ENCODE measurements at places on chromosomes 16 and 17.

DNA sequence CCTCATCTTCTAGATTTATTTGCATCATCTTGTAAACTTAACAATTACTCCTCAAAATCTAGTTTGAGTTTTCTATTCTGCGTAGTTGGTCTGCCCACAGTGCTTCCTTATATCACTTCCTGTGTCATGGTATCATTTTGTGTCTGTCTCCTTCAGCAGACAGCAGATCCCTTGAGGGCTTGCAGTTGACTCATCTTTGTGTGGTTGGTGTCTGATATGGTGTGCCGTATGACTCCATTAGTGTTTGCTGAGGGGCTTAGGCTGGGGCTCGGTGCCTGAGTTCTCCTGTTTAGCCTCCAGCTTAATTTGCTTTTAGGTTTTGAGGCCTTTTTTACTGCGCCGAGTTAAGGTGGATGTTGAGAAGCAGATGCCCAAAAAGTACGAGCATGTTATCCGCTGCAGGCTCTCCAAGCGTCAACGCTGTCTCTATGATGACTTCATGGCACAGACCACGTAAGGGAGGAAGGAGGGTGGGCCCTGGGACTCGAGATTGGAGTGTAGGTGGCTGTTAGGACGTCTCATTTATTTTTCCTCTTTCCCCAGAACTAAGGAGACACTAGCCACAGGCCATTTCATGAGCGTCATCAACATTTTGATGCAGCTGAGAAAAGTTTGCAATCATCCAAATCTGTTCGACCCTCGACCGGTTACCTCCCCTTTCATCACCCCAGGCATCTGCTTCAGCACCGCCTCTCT, 16.9 kb downstream of the SRCAP start:
- DNase-seq, result peak; percentile 14
- peaks cover 23% of the 10 kb centered on the region for H3K36me3 ChIP-seq
- H3K4me1 ChIP-seq, result peaks cover 25% of the 10 kb centered on the region
- H3K27ac ChIP-seq, result peak overlapping the region; percentile 83
- H3K4me3 ChIP-seq, result no peak overlapping the region
- H3K27me3 ChIP-seq, result no peaks in the 10 kb centered on the region

DNA sequence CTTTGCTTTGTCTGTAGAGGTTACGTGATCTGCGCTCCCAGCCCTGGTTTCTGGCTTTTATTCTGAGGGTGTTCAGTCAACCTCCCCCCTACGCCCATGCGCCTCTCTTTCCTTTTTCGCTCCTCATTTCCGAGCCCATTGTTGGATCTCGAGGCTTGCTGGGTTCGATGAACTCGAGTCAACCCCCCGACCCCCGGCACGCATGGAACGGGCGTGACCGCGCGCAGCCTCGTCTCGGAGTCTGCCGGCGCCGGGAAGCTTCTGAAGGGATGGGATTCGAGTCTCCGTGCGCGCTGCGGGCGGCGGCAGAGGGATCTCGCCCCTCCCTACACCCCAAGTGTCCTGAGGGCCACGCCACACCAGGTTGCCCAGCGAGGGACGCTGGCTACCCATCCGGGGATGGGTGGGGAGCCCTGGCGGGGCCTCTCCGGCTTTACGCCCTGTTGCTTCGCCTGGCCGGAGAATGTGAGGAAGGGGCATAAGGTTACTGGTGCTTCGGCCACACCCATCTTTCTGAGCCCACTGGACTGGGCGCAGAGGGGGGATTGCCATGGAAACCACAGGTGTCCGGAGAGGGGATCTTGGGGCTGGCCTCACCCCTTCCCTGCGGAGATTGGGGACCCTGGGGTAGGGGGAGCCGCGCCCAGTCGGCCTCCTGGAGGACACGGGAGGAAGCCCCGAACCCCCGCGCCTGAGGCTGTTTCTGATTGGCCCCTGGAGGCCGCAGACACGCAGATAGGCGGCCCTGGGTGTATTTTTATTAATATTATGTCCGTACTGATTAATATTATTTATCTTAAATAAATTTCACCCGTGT, 1.8 kb downstream of the MAPT start:
- DNase-seq, result no peak
- peaks cover 13% of the 10 kb centered on the region for H3K4me1 ChIP-seq
- H3K27ac ChIP-seq, result no peak overlapping the region
- H3K4me3 ChIP-seq, result peak overlapping the region; percentile 88

GRCh38 chr16:84765616-84766580, 53.9 kb upstream of the CRISPLD2 start:
- peak overlapping the region; percentile 100 for H3K27ac ChIP-seq
- DNase-seq, result peak; percentile 13
- no peaks in the 10 kb centered on the region for H3K27me3 ChIP-seq
- peak overlapping the region; percentile 88 for H3K4me3 ChIP-seq

DNA sequence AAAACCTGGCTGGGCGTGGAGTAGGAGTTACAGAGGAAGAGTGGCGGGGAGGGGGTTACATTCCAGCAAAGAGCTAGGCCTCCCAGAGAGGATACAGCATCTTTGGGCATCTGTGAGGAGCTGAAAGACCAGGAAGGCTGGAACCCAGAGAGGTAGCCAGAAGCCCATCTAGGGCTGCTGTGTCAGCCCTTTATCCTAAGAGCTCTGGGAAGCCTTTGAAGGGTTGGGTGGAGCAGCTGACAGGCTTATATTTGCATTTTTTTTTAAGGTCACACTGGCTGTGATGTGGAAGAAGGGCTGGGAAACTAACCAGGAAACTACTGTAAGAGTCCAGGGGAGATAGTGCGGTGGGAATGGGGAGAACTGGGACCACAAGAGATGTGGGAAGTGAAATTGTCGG, 6.8 kb upstream of the CNOT1 start:
- H3K27ac ChIP-seq, result peak overlapping the region; percentile 56
- peaks cover 4% of the 10 kb centered on the region for H3K36me3 ChIP-seq
- no peak overlapping the region for H3K4me3 ChIP-seq
- no peaks in the 10 kb centered on the region for H3K4me1 ChIP-seq
- peaks cover 18% of the 10 kb centered on the region for H3K27me3 ChIP-seq
- no peak for DNase-seq

DNA sequence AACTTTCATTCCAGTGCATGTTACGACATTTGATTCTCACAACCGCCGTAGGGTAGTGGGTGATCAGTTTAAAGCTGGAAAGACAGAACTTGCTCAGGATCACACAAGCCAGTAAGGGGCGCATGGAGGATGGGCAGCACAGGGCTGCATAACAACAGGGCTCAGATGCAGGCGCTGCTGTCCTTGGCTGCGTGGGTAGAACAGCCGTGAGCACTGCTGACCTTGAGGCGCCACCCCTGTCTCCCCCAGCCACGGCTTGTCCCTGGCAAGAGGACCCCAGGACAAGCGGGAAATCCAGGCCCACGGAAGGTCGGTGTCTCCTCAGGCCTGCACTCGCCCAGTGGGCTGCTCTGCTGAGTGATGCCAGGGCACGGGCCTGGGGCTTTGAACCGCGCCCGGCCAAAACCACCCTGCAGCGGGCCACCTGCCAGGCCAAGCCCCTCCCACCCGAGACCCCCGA, 84.7 kb downstream of the LMF1 start:
- no peaks in the 10 kb centered on the region for H3K27me3 ChIP-seq
- no peak overlapping the region for H3K4me3 ChIP-seq
- H3K27ac ChIP-seq, result no peak overlapping the region

DNA sequence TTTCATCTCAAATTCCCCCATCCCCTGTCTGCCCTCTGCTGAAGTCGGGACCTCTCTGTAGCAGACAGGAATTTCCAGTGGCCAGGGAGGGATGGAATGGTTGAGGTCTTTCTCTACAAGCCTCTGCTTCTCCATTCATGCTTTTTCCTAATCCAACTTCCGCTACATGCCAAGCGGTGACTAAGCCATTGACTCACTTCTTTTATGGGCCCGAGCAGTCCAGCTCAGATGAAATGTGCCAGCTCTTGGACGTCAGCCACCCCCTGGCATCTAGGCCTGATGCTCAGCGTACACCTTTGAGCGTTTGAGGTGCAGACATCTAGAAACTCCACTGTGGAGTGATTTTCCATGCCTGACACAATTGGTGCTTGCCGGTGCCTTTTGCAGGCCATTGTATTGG, 40.7 kb upstream of the GPR139 start:
- no peak overlapping the region for H3K4me3 ChIP-seq
- DNase-seq, result no peak
- H3K4me1 ChIP-seq, result no peaks in the 10 kb centered on the region
- no peaks in the 10 kb centered on the region for H3K36me3 ChIP-seq

DNA sequence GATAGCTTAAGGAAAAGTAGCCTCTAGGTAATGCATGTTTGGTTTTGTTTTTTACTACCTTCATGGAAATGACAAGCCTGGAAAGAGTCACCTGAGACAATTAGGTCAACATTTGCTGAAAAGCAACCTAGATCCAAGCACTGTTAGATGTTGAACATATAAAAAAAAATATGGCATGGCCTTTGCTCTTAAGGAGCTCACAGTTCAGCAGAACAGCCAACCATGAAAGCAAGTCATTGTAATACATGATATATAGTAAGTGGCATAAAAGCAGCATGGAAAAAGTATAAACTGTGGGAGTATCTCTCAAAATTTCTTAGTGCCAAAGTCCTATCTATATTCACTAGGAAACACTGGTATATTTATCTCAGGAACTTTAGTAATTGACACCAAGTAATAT, 31.6 kb downstream of the CFDP1 start:
- H3K27ac ChIP-seq, result peak overlapping the region; percentile 11
- H3K27me3 ChIP-seq, result no peaks in the 10 kb centered on the region
- DNase-seq, result no peak
- no peak overlapping the region for H3K4me3 ChIP-seq
- H3K36me3 ChIP-seq, result no peaks in the 10 kb centered on the region

DNA sequence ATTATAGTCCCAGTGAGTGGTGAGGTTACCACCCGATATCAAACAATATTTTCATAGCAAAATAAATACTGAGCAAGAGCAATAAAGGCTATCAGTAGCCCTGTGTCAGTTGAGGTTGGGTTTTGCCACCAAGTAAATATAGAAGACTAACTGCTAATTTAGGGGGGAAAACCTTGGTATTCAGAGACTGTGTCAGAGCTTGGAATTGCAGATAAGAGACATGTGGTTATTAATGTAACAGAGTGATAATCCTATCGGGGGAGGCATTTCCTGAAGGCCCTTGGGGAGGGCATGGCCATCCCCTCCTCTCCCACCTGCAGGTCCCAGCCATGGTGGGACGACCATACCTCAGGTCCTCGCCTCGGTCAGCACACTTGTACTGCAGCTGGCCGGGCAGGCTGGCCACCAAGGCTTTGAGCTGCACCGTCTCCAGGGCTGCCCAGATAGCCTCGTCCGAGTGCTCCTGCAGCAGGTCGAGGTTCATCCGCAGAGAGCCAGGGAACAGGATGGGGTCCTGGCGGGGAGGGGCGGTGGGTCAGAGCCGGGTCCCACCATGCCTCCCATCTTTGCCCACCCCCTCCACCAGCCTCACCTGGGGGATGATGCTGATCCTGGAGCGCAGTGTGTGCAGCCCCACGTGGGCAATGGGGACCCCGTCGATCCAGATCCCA, 68.9 kb downstream of the ABCC6 start:
- H3K4me3 ChIP-seq, result no peak overlapping the region
- no peaks in the 10 kb centered on the region for H3K27me3 ChIP-seq
- DNase-seq, result no peak
- H3K4me1 ChIP-seq, result peaks cover 2% of the 10 kb centered on the region
- no peak overlapping the region for H3K27ac ChIP-seq

DNA sequence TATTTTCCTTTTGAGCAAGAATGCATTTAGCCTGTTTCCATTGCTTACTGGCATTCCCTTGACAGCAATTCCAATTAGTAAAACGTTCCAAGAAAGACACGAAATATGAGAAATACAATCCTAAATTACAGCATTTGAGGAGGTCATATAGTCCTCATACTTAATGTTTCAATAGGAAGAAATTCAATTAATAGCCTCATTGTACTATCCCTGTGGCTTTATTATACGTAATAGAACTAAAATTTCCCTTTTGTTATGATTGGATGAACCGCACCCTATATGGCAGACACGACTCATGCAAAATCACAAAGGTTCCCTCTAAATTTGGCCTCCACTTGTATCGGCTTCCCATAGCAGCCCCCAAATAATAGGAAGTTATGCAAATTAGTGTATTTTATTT, 291.7 kb downstream of the CEP112 start:
- H3K4me3 ChIP-seq, result no peak overlapping the region
- no peaks in the 10 kb centered on the region for H3K27me3 ChIP-seq
- no peaks in the 10 kb centered on the region for H3K36me3 ChIP-seq
- DNase-seq, result no peak
- no peaks in the 10 kb centered on the region for H3K4me1 ChIP-seq

GRCh38 chr17:54368906-54369305, 531.7 kb upstream of the TOM1L1 start:
- H3K27me3 ChIP-seq, result no peaks in the 10 kb centered on the region
- no peak overlapping the region for H3K27ac ChIP-seq
- H3K4me1 ChIP-seq, result no peaks in the 10 kb centered on the region

- DNase-seq, result no peak
- H3K4me1 ChIP-seq, result peaks cover 31% of the 10 kb centered on the region
- peaks cover 6% of the 10 kb centered on the region for H3K36me3 ChIP-seq
These were observed 232.3 kb downstream of the XYLT1 start for GRCh38 chr16:17238285-17239028.

DNA sequence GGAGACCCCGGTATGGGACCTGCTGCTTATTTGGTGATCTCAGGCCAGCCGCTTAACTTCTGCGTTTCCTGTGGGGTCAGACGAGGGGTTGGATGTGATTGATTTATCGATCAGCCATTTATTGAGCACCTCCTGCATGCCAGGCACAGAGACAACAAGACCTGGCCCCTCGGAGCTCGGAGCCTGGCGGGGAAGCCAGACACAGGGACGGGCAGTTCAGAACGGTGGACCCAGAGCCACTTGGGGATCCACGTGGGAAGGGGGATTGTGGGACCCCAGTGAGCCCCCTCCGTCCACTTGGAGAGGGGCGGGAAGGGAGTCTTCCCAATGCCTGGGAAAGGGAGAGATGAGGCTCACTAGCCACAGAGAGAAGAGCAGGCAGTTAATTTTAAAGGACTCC, 84.7 kb upstream of the CIBAR2 start:
- no peak for DNase-seq
- H3K4me3 ChIP-seq, result no peak overlapping the region
- H3K36me3 ChIP-seq, result no peaks in the 10 kb centered on the region
- H3K4me1 ChIP-seq, result no peaks in the 10 kb centered on the region

GRCh38 chr16:58500430-58501241, 693 bp downstream of the NDRG4 start:
- peaks cover 13% of the 10 kb centered on the region for H3K4me1 ChIP-seq
- no peak overlapping the region for H3K27ac ChIP-seq
- H3K27me3 ChIP-seq, result peaks cover 16% of the 10 kb centered on the region
- H3K4me3 ChIP-seq, result peak overlapping the region; percentile 81
- DNase-seq, result no peak

GRCh38 chr17:81043725-81044427, 8.9 kb downstream of the BAIAP2 start:
- no peak overlapping the region for H3K4me3 ChIP-seq
- H3K27ac ChIP-seq, result no peak overlapping the region
- DNase-seq, result no peak
- peaks cover 2% of the 10 kb centered on the region for H3K4me1 ChIP-seq
- H3K27me3 ChIP-seq, result no peaks in the 10 kb centered on the region

- H3K27ac ChIP-seq, result no peak overlapping the region
- no peaks in the 10 kb centered on the region for H3K4me1 ChIP-seq
- no peak for DNase-seq
- H3K27me3 ChIP-seq, result peaks cover 19% of the 10 kb centered on the region
- no peak overlapping the region for H3K4me3 ChIP-seq
These were observed 23.3 kb downstream of the SEC14L5 start for GRCh38 chr16:4981473-4981872.

- DNase-seq, result no peak
- peaks cover 21% of the 10 kb centered on the region for H3K27me3 ChIP-seq
- H3K27ac ChIP-seq, result no peak overlapping the region
- H3K4me1 ChIP-seq, result no peaks in the 10 kb centered on the region
- no peaks in the 10 kb centered on the region for H3K36me3 ChIP-seq
- H3K4me3 ChIP-seq, result no peak overlapping the region
These were observed 29.8 kb upstream of the USP43 start for GRCh38 chr17:9615486-9615885.

- H3K27ac ChIP-seq, result no peak overlapping the region
- H3K36me3 ChIP-seq, result peaks cover 6% of the 10 kb centered on the region
- peaks cover 9% of the 10 kb centered on the region for H3K4me1 ChIP-seq
These were observed 14.4 kb upstream of the MYLK3 start for GRCh38 chr16:46762583-46762982.
